ENCODE measurements at places on chromosomes 6 and 20.

- DNase-seq: no peak
These were observed 23.9 kb downstream of the PPP1R16B start for GRCh38 chr20:38829296-38829875.

DNA sequence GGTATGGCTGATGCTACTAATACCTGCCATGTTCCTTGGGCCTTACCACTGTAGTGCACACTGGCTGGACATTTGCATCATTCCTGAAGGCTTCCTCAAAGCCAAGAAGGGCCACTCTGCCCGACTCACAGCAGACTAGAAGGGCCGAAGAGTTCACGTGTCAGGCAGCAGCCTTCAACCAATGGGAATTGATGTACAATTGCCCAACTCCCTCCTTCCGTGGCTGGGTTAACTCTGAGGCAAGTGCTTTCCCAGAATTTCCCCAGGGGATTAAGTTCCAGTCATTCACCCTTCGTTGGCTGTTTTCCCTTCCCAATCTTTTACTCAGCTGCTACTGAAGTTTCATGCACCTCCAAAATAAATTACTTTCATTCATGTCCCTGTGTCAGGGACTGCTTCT is 29.8 kb downstream of the PSMB9 start:
- DNase-seq: no peak

GRCh38 chr20:63376283-63377250 is 15.4 kb upstream of the CHRNA4 start:
- no peak for DNase-seq

GRCh38 chr20:18272451-18272850 is 15.9 kb upstream of the ZNF133 start:
- DNase-seq: no peak

- DNase-seq: no peak
These were observed 101.8 kb downstream of the TNFAIP3 start for GRCh38 chr6:137968901-137969300.

DNA sequence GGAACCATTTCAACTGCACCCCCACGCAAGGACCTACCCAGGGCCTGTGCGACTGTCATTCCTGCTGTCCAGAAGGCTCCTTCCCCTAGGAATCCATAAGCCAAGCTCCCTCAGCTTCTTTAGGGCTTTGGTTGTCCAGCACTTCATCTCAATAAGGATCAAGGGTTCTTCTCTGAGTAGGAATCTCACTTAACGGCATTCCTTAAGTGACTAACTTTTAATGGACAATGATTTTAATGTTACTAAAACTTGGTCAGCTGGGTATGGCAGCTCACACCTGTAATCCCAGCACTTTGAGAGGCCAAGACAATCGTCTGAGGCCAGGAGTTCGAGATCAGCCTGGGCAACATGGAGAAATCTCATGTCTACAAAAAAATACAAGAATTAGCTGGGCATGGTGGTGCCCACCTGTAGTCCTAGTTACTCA is 13.4 kb downstream of the UBE2V1 start:
- no peak for DNase-seq

- DNase-seq: no peak
These were observed 11.2 kb downstream of the PDYN start for GRCh38 chr20:1982686-1983085.

DNA sequence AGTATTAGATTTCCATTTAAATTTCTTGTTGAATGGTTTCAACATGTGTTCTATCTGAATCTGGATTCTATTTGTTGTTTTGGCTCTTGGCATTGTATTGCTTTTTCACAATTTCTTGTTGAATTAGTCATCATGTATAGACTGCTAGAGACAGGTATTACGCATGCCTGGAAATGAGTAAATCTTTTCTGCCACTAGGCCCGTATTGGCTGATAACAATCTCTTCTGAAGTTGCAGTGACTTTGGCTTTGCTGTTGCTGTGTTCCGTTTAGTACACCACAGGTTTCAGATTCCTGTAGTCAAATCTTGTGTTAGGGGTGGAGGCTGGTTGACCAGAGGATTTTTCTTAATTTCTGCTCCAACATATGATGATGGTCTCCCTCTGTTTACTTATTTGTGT is 1339.4 kb downstream of the GRIK2 start:
- DNase-seq: no peak

DNA sequence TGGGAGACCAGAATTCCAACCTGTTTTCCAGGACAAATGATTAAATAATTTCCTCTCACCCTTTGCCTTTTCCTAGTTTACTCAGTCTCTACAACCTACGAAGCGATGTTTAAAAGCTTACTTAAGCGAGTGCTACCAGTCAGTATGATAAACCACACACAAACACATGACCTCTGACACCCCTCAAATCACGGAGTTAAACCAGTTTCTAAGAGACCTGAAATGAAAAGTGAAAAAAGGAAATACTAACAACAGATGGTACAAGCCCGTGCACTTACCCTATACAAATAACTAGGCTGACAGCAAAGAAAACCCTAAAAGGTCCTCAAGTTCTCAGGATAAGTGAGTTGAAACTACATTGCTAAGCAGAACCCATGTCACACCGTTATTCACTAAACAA is 7.7 kb downstream of the TNFRSF21 start:
- no peak for DNase-seq

DNA sequence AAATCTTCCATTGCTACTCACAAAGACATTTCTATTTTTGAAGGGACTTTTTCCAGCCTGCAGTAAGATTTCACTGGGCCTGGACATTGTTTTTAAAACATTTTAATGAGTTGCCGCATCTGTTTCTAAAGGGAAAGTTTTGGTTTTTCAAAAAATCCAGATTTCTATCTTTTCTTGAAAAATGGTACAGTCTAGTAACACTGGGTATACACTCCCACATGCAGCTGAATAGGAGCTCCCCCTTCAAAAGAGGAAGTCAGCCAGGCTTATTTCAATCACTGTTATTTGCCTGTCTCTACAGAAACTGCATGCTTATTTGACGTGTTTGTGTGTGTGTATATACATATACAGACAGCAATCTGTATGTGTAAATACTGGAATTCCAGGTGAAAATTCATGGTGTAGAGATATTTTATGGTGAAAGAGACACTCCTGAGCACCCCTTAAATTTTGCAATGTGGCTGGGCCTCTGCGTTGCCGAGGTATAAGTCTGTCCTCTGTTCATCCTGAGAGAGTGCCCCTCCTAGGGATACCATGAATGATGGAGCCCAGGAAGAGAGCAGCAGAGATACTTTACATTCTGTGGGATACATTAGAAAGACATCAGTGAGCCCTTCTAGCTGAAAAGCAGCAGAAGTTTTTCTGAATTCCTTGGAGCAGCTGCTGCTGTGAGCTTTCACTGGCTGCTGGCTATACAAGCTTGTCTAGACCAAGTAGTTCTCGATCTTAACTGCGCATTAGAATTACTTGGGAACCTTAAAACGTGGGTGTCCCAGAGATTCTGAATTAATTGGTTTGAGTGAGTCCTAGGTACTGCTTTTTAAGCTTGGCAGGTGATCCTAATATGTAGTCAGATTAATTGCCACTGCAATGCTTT is 12.0 kb upstream of the ABRACL start:
- DNase-seq: no peak

DNA sequence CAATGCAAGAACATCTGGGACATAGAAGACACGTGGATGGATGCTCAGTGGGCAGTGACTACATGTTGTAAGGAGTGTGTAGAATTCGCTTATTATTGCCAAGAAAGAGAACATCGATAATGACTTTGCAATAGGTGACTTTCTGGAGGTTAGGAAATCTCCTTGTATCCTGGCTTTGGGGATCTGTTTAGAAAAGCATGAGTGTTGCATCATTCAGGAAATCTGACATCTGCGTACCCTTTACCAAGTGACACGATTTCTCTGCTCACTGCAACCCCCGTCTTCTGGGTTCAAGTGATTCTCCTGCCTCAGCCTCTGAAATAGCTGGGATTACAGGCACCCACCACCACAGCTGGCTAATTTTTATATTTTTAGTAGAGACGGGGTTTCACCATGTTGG is 23.2 kb downstream of the RIN2 start:
- DNase-seq: no peak

GRCh38 chr20:11350126-11351005 is 567.3 kb upstream of the BTBD3 start:
- no peak for DNase-seq

GRCh38 chr6:28353981-28354676 is 4.4 kb downstream of the ZKSCAN3 start:
- no peak for DNase-seq

DNA sequence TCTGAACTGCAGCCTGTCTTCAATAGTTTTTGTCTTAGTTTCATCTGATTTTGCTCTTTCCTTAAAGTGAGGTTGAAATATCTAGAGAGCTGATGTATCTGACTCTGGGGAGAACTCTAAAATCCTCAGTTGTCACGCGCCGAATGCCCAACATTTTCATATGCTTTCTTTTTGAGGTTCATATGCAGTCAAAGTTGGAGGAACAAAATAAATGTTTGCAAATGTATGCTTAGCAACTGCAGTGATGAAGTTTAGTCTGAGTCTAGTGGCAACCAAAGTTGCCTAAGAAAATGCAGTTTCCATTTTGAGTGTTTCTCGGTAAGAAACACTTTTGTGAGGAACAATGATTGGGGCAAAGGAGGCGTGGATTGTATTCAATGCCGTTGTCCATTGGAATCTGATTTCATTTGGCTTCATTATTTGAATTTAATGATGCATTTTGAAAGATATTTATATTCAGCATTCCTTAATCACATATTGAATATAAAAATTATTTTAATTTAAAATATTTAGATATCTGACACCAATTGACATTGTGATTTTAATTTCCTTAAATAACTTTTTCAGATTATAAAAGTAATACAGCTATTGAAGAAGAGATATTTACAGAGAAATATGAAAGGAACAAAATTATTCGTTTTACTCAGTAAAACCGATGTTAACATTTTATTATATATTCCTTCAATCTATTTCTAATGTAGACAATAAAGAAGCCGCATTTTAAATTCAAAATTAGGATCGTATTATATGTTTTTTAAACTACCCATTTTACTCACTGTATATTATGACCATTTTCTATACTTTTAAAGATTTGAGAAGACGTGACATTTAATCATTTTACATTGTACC is 122.0 kb downstream of the PLEKHG1 start:
- DNase-seq: no peak

- DNase-seq: no peak
These were observed 9.6 kb downstream of the FNDC1 start for GRCh38 chr6:159178847-159179246.

GRCh38 chr6:101517632-101518031 is 124.1 kb downstream of the GRIK2 start:
- DNase-seq: no peak

- DNase-seq: no peak
These were observed 55.2 kb upstream of the MRAP2 start for GRCh38 chr6:83978324-83978734.

GRCh38 chr6:155402656-155403304 is 52.9 kb downstream of the NOX3 start:
- no peak for DNase-seq

DNA sequence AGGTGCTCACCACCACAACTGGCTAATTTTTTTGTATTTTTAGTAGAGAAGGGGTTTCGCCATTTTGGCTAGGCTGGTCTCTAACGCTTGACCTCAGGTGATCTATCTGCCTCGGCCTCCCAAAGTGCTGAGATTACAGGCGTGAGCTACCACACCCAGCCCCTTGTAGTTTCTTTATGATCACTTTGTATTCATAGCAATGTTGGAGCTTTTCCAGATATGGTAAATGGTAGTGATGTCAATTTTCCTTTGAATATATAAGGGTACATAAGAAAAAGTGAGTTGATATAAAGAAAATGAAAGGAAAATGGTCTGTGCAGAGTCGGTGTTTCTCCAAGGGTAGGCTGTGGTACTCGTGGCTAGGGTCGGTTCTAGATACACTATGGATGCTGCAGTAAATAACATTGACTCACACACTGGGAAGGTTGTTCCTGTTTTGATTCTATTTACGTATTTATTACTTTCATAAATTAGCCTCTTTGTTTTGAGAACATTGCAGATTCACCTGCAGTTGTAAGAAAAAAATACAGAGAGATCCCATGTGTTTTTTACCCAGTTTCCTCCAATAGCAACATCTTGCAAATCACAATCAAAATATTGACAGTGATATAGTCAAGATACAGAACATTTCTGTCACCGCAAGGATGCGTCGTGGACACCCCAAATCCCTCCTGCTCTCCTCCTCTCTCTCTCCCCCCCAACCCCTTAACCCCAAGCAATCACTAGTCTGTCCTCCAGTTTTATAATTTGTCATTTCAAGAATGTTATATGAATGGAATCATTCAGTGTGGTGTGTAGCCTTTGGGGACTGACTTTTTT is 2.5 kb downstream of the ZNF831 start:
- DNase-seq: peak; percentile 39

DNA sequence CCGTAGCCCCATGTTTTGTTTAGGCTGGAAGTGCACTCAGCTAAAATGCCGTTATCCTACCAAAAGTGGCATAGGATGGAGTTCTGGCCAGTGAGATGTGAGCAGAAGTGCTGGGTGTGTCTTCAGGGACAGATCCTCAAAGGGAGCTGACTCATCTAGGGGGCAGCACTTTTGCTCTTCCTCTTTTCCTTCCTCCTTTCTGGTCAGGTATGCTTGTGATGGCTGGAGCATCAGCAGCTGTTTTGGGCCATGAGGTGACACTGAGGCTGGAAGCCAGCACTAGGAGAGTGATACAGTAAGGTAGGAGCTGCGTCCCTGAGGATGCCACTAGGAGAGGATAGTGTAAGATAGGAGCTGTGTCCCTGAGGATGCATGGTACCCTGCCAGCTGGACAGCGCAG is 4.6 kb upstream of the OSBPL2 start:
- no peak for DNase-seq

DNA sequence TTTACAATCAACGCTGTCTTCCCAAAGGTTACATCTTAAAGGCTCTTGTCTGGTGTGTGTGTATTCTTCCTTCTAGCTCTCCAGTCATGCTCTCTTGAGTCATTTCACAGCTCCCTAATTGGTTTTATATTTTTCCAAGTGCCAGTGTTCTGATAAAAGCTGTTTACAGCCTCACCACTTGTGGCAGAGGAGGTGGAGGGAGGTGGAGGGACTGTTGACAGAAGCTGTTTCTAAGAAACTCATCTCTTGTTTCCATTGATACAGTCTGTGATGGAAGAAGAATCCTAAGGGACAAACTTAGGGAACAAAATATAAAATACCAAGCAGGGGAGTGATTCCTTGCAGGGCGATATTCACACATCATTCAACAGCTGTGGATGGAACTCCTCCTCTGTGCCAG is 64.0 kb downstream of the QRSL1 start:
- no peak for DNase-seq

GRCh38 chr6:5996714-5997419 is 9.9 kb downstream of the NRN1 start:
- DNase-seq: no peak

- DNase-seq: no peak
These were observed 97.5 kb upstream of the MYLIP start for GRCh38 chr6:16031278-16031981.
